ENCODE measurements at places on chromosomes 13 and 19.

GRCh38 chr13:51729866-51730553 is 74.0 kb downstream of the DHRS12 start:
- DNase-seq: no peak

DNA sequence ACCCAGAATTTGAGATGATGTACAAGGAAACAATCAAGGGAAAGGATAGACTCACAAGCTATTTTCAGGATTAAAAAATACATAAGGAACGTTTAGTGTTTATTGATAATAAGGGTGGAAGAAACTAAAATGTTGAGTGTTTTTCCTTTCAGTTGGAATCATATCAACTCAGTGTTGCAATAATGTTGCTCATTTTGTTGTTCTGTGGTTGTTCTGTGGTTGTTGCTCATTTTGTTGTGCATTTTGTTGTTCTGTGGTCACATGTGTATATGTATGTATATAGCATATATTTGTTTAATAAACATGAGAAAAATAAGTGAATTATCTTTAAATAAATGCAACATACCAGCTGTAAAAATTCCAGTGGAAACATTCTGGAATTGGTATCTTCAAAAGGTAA is 262.4 kb upstream of the SPRY2 start:
- no peak for DNase-seq

DNA sequence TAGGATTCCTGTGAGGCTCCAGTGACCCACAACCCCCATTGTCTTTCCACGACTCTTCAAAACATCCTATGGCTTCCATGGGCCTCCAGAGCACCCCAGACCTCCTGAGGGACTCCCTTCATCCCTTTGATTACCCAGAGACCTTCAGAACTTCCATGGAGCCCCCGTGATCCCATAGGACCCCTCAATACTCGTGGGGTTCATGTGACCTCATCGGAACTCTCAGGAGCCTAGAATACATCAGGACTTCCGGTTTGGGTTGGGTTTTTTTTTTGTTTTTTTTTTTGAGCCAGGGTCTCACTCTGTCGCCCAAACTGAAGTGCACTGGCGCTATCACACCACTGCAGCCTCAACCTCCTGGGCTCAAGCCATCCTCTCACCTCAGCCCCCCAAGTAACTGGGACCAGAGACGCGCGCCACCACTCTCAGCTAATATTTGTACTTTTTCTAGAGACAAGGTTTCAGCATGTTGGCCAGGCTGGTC is 774 bp downstream of the ALDH16A1 start:
- DNase-seq: no peak

DNA sequence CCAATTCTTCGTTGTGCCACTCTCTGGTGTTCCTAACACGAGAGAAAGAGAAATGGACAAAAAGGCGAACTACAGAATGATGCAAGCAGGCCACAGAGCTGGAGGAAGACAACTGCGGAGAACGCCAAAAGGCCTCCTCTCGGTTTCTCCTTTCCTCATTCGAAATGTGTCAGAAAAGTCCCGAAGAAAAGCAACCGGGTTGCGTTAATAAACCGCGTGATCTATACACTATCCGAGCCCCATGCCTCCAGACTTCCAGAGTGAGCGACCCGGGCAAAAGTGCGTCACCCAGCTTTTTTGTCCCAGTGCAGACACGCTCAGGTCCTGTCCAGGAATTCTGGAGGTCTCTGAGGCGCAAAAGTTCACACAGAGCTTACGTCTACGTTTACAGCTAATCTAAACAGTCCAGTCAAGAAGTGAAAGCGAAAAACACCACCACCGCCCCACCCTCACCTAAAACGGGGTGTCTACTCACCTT is 413 bp downstream of the N4BP2L2 start:
- peak; percentile 66 for DNase-seq
